Fibroblast of lung (primary cell): ENCODE measurements at places on chromosomes 2 and 18.

DNA sequence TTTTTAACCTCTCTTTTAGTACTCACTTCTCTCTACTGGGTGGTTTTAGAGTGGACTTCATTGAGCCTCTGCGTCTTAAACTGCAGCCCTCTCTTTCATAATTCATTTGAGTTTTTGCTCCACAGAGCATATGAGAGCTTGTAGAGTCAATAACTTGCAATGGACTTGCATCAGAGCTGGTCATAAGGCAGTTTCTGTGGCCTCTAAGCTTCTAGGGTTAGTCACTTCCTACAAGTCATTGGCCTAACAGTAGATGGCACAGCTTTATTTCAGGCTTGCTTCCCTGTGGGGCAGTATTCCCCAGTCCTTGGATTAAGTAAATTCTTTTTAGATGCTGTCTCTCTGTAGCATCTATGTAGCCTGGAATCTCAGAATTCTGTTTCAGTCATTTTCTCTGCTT, 1435.7 kb downstream of the LRP1B start:
- H3K4me1 ChIP-seq, result no peaks in the 10 kb centered on the region
- no peak overlapping the region for H3K4me3 ChIP-seq
- H3K27ac ChIP-seq, result no peak overlapping the region
- H3K27me3 ChIP-seq, result no peaks in the 10 kb centered on the region
- H3K36me3 ChIP-seq, result no peaks in the 10 kb centered on the region

- H3K27ac ChIP-seq, result no peak overlapping the region
- DNase-seq, result no peak
- no peaks in the 10 kb centered on the region for H3K36me3 ChIP-seq
- H3K27me3 ChIP-seq, result no peaks in the 10 kb centered on the region
- no peaks in the 10 kb centered on the region for H3K4me1 ChIP-seq
Observed at GRCh38 chr18:66895631-66896030, 291.7 kb upstream of the CDH19 start.

- no peak overlapping the region for H3K27ac ChIP-seq
- no peak for DNase-seq
- no peaks in the 10 kb centered on the region for H3K36me3 ChIP-seq
- H3K4me3 ChIP-seq, result no peak overlapping the region
Observed at GRCh38 chr2:23618265-23618664, 233.3 kb downstream of the KLHL29 start.

DNA sequence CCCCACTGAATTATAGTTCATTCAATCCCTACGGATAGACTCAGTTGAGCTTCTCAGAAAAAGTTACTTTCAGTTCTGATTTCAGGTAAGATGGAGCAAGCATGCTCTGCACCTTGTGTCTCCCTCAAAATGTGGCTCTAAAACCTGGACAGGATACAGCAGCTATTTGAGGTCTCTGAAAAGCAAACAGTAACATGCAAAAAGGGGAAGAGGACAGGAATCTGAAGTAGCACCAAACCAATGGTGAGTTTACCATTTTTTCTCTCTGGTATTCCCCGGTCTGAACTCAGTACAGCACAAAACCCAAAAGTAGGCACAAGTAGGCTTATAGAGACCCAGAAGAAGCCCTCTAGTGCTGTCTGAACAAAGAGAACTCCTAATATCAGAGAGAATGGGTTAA, 34.1 kb downstream of the LANCL1 start:
- H3K36me3 ChIP-seq, result no peaks in the 10 kb centered on the region
- H3K4me3 ChIP-seq, result no peak overlapping the region
- DNase-seq, result no peak
- H3K27me3 ChIP-seq, result no peaks in the 10 kb centered on the region

DNA sequence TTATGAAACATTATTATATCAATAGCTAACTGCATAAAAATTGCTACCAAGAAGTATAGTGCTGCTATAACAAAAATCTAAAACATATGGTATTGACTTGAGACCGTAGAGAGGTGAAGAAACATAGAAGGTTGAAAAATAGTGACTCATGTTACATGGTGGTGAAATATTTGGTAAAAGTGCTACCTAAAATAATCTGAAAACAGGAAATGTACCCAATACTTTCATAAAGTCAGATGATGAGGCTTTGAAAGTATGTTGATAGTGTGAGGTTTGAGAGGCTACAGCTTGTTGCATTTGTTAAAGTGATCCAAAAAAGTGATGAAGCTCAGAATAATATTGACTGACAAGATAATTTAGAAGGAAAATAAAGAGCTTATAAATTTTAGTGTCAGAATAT, 718.7 kb upstream of the SLC8A1 start:
- no peaks in the 10 kb centered on the region for H3K36me3 ChIP-seq
- H3K4me3 ChIP-seq, result no peak overlapping the region
- H3K27ac ChIP-seq, result no peak overlapping the region
- no peaks in the 10 kb centered on the region for H3K27me3 ChIP-seq
- no peaks in the 10 kb centered on the region for H3K4me1 ChIP-seq

DNA sequence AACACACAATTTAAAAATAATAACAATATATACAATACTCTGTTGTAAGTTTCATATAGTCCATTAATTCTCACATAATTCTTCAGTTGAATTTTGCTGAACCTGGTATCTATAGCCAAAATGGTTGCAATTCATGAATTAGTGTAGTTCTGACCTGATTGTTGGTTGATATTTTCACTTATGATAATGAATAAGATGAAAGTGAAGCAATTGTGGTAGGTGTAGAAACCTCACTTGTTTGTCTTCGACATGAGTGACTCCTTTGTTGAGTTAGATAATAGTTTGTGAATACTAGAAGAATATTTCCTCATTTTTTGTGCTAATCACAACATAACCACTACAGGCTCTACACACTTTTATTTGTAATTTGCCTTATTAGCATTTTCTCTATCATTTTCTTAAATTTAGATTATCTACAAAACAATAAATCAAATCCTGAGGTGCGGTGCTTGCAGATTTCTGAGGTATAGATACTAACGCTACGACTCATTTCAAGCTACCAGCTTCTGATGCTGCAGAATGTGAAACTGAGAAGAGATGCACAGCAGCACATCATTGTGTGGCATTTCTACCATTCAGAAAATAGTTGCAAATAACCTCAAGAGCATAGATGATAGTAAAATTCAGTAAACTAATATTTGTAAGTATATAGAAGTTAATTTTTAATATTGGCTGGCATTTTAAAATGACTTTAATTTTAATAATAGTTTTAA, 117.9 kb downstream of the KCNH7 start:
- no peak for DNase-seq
- H3K27ac ChIP-seq, result no peak overlapping the region
- H3K36me3 ChIP-seq, result no peaks in the 10 kb centered on the region
- no peak overlapping the region for H3K4me3 ChIP-seq

DNA sequence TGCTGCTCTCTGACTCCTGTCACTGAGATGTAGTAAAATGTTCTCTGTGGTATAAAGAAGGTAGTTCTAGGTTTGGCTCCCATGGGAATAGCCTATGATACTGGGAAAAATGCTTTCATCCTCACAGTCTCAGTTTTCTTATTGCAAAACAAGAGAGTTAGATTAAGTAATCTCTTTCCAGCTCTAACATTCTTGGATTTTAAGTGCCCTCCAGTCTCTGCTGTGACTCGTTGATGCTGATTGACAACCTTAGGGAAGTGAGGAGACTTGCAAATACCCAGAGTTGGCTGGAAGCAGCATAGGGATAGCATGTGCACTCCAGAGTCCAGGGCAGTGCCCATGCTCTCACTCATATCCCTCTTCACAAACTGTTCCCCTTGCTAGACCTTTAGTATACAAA, 534.9 kb downstream of the SLC4A3 start:
- H3K4me1 ChIP-seq, result no peaks in the 10 kb centered on the region
- H3K4me3 ChIP-seq, result no peak overlapping the region
- H3K27ac ChIP-seq, result no peak overlapping the region
- no peaks in the 10 kb centered on the region for H3K27me3 ChIP-seq
- peak; percentile 45 for DNase-seq

GRCh38 chr2:40178971-40179370, 272.9 kb downstream of the SLC8A1 start:
- no peaks in the 10 kb centered on the region for H3K4me1 ChIP-seq
- DNase-seq, result peak; percentile 19
- H3K27me3 ChIP-seq, result no peaks in the 10 kb centered on the region
- no peak overlapping the region for H3K4me3 ChIP-seq
- no peak overlapping the region for H3K27ac ChIP-seq
- H3K36me3 ChIP-seq, result no peaks in the 10 kb centered on the region

DNA sequence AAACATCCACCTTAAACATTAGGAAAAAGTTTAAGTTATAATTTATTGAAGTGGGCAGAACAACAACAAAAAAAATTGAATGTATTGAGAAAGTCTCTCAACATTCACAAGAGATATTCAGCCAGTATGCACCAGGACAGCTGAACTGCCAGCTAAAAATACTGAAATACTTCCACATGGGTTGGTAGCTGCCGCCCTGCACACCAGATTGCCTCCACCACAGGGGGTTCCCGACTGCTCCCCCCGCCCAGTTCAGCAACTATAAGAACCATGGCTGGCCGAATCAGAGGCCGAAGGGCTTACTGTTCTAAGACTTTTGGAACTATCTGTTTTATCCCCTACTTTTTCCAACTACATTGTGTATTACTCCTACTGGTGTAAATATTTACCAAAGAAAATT, 150.0 kb upstream of the LRP1B start:
- H3K4me3 ChIP-seq, result no peak overlapping the region
- no peaks in the 10 kb centered on the region for H3K36me3 ChIP-seq
- no peak for DNase-seq
- no peak overlapping the region for H3K27ac ChIP-seq
- no peaks in the 10 kb centered on the region for H3K4me1 ChIP-seq
- no peaks in the 10 kb centered on the region for H3K27me3 ChIP-seq

- H3K4me1 ChIP-seq, result peaks cover 4% of the 10 kb centered on the region
- peak; percentile 62 for DNase-seq
- peak overlapping the region; percentile 94 for H3K4me3 ChIP-seq
- no peaks in the 10 kb centered on the region for H3K27me3 ChIP-seq
- no peaks in the 10 kb centered on the region for H3K36me3 ChIP-seq
Observed at GRCh38 chr18:25350489-25351251, 1.3 kb downstream of the ZNF521 start.

GRCh38 chr2:158253170-158253569, 151.5 kb downstream of the UPP2 start:
- H3K4me1 ChIP-seq, result no peaks in the 10 kb centered on the region
- no peaks in the 10 kb centered on the region for H3K27me3 ChIP-seq
- H3K27ac ChIP-seq, result no peak overlapping the region
- H3K36me3 ChIP-seq, result no peaks in the 10 kb centered on the region
- DNase-seq, result no peak
- no peak overlapping the region for H3K4me3 ChIP-seq

- no peaks in the 10 kb centered on the region for H3K4me1 ChIP-seq
- no peaks in the 10 kb centered on the region for H3K27me3 ChIP-seq
- DNase-seq, result no peak
- no peak overlapping the region for H3K4me3 ChIP-seq
Observed at GRCh38 chr2:175806570-175806969, 195.5 kb downstream of the LNPK start.

- no peaks in the 10 kb centered on the region for H3K4me1 ChIP-seq
- no peaks in the 10 kb centered on the region for H3K27me3 ChIP-seq
- H3K4me3 ChIP-seq, result no peak overlapping the region
- H3K36me3 ChIP-seq, result no peaks in the 10 kb centered on the region
- peak; percentile 69 for DNase-seq
- H3K27ac ChIP-seq, result no peak overlapping the region
Observed at GRCh38 chr2:130864830-130865800, 28.4 kb downstream of the ARHGEF4 start.

DNA sequence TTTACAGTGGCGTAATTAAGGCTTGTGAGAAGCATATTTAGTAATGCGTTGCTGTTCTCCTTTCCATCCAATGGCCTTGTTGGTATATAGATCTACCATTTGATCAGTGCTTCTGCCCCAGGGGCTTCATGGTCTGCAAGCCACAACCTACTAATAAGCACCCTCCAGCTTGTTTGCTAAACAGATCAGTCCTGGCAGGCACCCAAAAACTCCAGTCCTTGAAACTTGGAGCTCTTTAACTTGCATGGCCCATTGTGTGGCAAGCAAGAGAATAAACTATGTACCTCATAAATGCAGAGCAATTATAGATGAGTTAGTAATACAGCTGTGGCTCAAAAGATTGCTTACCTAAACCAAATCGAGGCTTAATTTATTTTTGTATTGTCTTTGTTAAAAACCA, 158.5 kb downstream of the FTCDNL1 start:
- DNase-seq, result no peak
- no peaks in the 10 kb centered on the region for H3K36me3 ChIP-seq
- H3K4me1 ChIP-seq, result no peaks in the 10 kb centered on the region
- no peak overlapping the region for H3K4me3 ChIP-seq
- H3K27me3 ChIP-seq, result no peaks in the 10 kb centered on the region

DNA sequence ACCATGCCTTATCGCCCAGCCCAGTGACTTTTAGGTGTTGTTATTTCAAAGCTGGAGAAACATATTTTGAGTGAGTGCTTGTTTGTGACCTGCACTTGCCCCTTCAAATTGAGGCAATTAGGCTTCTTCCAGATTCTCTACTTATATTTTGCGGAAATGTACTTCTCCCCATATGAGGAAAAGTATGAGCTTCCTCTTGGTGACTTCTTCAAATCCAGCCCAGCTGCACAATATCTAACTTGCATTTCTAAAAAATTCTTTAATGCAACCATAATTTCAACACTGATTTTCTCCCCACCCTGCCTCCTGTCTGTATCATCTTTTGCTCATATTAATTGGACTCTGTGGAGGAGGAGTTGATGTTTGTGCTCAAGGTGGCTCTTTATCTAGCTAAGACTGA, 391.2 kb upstream of the POU3F3 start:
- H3K36me3 ChIP-seq, result no peaks in the 10 kb centered on the region
- no peak overlapping the region for H3K27ac ChIP-seq
- H3K27me3 ChIP-seq, result no peaks in the 10 kb centered on the region
- no peak for DNase-seq
- no peaks in the 10 kb centered on the region for H3K4me1 ChIP-seq

DNA sequence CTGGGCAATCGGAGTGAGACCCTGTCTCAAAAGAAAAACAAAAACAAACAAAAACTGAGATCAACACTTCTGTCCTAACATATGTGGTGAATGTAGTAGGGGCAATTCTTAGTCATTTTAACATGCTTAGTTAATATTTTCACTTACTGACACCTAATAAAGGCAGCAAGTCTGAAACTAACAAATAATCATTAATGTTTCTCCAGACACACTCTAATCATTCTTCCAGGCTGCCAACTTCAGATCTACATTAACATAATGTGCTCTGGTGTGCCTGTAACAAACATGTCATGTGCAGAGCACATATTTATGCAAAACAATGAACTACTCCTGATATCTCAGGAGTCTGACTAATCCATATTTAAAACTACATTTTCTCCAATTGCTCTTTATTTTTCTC, 6.0 kb downstream of the KRCC1 start:
- H3K36me3 ChIP-seq, result no peaks in the 10 kb centered on the region
- no peak overlapping the region for H3K4me3 ChIP-seq
- peaks cover 5% of the 10 kb centered on the region for H3K4me1 ChIP-seq
- no peak overlapping the region for H3K27ac ChIP-seq
- DNase-seq, result no peak

GRCh38 chr2:182230561-182230960, 196.3 kb downstream of the PDE1A start:
- no peaks in the 10 kb centered on the region for H3K36me3 ChIP-seq
- no peak overlapping the region for H3K4me3 ChIP-seq
- peaks cover 10% of the 10 kb centered on the region for H3K4me1 ChIP-seq
- H3K27me3 ChIP-seq, result no peaks in the 10 kb centered on the region
- DNase-seq, result no peak
